ENCODE measurements at places on chromosomes 6 and 20. TPM values are rescaled to one million over a fixed set of nuclear protein-coding genes. Genes with fewer than 3 reads are reported as not detected.

- no peak for DNase-seq
These were observed 80.1 kb upstream of the MARCKS start for GRCh38 chr6:113776998-113777397.

DNA sequence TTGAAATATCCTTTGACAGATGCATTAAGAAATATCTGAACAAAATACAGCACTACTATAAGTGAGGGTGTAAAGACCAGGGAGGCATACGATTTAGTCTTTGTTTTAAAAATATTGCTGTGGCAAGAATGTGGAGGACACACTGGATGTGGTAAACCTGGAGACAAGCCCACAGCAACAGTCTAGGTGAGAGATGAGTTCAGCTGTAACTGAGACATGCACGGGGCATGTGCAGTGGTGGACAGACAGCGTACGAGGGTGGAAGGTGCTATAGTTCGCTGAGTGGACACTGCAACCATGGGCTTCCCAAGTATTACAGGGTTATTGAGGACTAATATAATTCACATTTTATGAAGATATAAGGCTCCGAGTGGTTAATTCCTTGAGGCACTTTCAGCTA lies 1.8 kb downstream of the NANP start:
- DNase-seq = no peak

GRCh38 chr6:108194503-108194902 lies 28.7 kb downstream of the NR2E1 start:
- DNase-seq = no peak

DNA sequence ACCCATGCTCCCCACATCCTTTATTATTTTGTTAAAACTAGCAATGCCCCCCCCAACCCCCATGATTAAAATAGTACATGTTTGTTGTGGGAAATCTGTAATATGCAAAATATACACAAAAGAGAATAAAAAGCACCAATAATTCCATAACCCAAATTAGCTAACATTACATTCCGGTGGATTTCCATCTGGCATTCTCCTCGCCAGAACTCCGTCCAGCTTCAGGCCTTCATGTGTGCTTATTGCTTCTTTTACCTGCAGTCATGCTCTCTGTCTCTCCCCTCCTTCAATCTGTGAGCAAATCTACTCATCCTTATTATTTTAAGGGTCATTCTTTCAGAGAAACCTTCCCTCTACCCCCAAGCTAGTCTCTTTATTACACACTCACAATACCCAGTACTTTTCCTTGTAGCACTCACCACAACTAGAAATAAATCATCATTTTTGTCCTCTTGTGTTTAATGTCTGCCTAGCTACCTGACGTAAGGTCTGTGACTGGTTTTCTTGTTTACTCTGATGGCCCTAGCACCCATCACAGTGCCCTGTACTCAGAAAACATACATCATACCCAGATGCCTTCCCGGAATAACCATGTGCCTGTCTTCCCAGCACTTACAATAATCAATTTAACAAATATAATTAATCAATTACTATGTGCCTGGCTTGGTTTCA lies 25.6 kb upstream of the IER3 start:
- peak; percentile 57 for DNase-seq

The GINS1 gene
- 42.6 TPM for total RNA-seq

The C6orf15 gene
- 2.4 TPM for total RNA-seq

The SLC24A3 gene
- not detected for total RNA-seq

The TGM6 gene
- not detected for total RNA-seq

The LTA gene
- not detected for total RNA-seq

The FAM162B gene
- total RNA-seq = not detected

The THBS2 gene
- 151 TPM for total RNA-seq

The HCRTR2 gene
- not detected for total RNA-seq

The FAM83C gene
- total RNA-seq = 0.24 TPM

The THBD gene
- total RNA-seq = 0.07 TPM

The CST5 gene
- not detected for total RNA-seq

Data from A172 (cell line).